ENCODE measurements at places on chromosomes 3 and 15. TPM values are rescaled to one million over a fixed set of nuclear protein-coding genes. Genes with fewer than 3 reads are reported as not detected.

CNTN3 gene
- 3.7 TPM for total RNA-seq

UNC13C gene
- total RNA-seq, result 0.32 TPM

DGKG gene
- total RNA-seq, result 2.3 TPM

EFCC1 gene
- 3.9 TPM for total RNA-seq

CCNB2 gene
- total RNA-seq, result 0.98 TPM

DNA sequence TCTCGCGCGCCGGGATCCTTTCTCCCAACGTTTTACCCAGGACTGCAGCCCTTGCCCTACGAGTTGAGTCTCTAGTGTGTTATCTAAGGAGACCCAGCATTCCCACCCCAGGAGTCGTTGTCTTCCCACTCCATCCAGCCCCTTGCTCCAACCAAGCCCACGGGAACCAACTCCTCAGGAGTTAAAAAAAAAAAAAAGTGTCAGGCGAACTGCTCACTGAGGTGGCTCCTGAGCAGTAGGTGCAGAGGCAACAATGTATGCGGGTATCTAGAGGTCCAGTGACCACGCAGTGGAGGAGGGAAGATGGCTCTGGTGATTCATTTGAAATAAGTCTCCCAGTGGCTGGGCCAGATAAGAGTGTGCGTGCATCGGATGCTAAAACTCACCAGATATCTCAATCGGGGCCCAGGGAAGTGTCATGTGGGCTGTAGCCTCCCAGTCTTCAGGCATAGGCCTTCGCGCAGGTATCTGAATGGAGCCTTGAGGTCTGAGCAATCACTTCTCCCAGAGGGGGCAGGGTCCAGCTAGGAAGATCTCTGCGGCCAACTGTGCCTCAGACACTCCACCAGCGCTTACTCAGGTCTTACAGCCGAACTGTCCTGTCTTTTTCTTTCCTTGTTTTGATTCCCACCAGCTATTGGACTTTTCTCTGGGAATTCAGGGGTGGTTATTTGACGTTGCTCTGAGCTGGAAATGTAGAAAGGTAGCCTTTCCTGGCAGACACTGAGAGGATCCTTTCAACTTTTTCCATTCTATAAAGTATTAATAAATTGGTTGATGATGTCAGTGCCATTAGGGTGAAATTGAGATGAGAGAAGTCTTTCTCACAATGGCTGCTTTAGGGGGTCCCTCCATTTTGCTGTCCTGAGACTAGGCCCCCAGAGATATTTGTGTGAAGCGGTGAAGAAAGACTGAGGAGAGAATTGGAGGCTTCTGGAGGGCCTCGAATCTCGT is 21.0 kb downstream of the ZIC4 start:
- no peak overlapping the region for H3K4me3 ChIP-seq
- DNase-seq, result no peak
- peaks cover 4% of the 10 kb centered on the region for H3K27me3 ChIP-seq
- no peak overlapping the region for H3K27ac ChIP-seq
- no peaks in the 10 kb centered on the region for H3K36me3 ChIP-seq

GRCh38 chr15:48653216-48653615 is 7.7 kb upstream of the FBN1 start:
- no peaks in the 10 kb centered on the region for H3K27me3 ChIP-seq
- no peak for DNase-seq
- H3K4me3 ChIP-seq, result no peak overlapping the region
- no peaks in the 10 kb centered on the region for H3K4me1 ChIP-seq
- no peak overlapping the region for H3K27ac ChIP-seq
- H3K36me3 ChIP-seq, result no peaks in the 10 kb centered on the region

DNA sequence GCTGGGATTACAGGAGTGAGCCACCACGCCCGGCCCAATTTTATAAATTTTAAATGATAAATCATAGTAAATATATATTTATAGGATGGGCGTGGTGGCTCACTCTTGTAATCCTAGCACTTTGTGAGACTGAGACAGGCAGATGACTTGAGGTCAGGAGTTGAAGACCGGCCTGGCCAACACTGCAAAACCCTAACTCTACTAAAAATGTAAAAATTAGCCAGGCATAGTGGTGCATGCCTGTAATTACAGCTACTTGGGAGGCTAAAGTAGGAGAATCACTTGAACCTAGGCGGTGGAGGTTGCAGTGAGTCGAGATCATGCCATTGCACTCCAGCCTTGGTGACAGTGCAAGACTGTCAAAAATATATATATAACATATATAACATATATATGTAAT is 26.4 kb downstream of the MFN1 start:
- H3K27me3 ChIP-seq, result no peaks in the 10 kb centered on the region
- no peak overlapping the region for H3K27ac ChIP-seq
- no peak overlapping the region for H3K4me3 ChIP-seq
- DNase-seq, result no peak
- H3K36me3 ChIP-seq, result peaks cover 4% of the 10 kb centered on the region

DNA sequence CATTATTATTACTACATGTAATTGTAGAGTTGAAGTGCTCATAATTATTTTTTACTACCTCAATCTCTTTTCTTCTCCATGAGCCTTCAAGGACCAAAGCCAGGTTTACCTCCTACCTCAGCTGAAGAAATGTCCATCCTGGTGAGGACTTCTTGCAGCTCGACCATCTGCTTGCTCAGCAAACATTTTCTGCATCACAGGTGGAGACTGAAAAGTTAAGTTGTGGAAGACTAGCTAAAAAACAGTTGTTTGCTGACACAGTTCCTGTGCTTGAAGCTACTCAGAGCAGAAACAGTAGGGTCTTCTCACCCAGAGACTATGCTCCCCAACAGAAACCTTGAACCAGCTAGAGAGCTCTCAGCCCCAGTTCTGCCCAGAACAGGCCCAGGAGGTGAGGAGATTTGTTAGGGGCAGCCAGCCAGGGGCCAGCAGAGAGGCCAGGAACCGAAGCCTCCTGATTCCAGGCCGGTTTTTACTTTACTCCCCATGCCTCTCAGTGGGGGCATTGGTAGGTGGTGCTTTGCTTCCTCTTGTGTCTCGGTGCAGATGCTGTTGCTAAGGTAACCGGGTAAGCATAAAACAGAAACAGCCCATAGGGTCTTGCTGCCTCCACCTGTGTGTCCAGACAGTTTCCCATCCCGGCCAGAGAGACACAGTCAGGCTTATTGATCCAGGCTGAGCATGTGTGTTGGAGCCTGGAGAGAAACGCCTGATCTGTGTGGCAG is 54.9 kb downstream of the CCNL1 start:
- no peak for DNase-seq
- H3K27ac ChIP-seq, result no peak overlapping the region
- H3K36me3 ChIP-seq, result no peaks in the 10 kb centered on the region
- H3K27me3 ChIP-seq, result no peaks in the 10 kb centered on the region
- H3K4me1 ChIP-seq, result no peaks in the 10 kb centered on the region
- no peak overlapping the region for H3K4me3 ChIP-seq

GRCh38 chr3:43640681-43641080 is 18.9 kb upstream of the ANO10 start:
- DNase-seq, result no peak
- no peaks in the 10 kb centered on the region for H3K36me3 ChIP-seq
- H3K4me1 ChIP-seq, result no peaks in the 10 kb centered on the region
- no peak overlapping the region for H3K27ac ChIP-seq

GRCh38 chr3:30720586-30721313 is 114.3 kb downstream of the TGFBR2 start:
- H3K4me3 ChIP-seq, result no peak overlapping the region
- no peak for DNase-seq
- H3K27me3 ChIP-seq, result no peaks in the 10 kb centered on the region
- H3K36me3 ChIP-seq, result no peaks in the 10 kb centered on the region

DNA sequence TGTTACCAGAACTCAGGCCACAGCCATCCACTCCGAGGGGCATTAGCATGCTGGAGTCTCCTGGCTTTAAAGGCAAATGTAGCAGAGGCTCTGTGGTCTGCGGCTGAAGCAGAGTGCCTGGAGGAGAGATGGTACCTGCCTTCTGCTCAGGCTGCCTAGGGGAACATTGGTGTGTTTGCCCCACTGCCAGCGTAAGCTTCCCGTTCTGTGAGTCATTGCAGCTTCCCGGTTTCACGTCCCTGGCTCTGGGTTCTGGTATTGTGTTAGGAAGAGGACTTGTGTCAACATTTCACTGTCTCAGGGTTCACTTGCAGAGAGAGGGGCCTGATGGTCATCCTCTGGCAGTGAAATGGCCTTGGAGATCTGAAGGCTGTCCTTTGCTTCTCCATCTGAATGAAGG is 1.8 kb downstream of the GASK1A start:
- H3K4me3 ChIP-seq, result peak overlapping the region; percentile 67
- DNase-seq, result peak; percentile 58
- no peaks in the 10 kb centered on the region for H3K27me3 ChIP-seq

DNA sequence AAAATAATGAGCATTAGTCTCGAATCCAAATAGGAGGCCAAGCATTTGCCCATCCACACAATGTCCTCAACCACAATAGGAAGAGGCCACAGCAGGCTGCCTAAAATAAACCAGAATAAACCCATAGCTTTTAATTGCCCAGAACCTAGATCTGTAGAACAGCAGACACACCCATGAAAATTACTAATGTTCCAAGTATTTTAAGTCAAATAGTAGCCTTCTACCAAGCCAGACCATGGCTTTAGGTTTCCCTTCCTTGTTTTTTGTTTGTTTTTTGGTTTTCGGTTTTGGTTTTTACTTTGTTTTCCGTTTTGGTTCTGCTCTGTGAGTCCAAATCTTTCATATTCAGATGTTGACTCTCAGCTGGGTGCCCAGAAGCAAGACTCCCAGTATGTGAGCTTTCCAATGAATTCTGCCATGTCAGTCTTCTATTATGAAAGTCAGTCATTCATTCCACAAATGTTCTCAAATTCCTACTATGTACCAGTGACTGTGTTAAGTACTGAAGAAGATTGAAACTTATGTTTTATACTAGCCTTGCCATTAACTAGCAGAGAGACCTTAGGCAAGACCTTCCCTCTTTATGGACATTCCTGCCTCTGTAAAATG is 57.8 kb upstream of the BOC start:
- no peak overlapping the region for H3K4me3 ChIP-seq
- no peaks in the 10 kb centered on the region for H3K27me3 ChIP-seq
- DNase-seq, result no peak
- no peaks in the 10 kb centered on the region for H3K36me3 ChIP-seq
- peaks cover 3% of the 10 kb centered on the region for H3K4me1 ChIP-seq

DNA sequence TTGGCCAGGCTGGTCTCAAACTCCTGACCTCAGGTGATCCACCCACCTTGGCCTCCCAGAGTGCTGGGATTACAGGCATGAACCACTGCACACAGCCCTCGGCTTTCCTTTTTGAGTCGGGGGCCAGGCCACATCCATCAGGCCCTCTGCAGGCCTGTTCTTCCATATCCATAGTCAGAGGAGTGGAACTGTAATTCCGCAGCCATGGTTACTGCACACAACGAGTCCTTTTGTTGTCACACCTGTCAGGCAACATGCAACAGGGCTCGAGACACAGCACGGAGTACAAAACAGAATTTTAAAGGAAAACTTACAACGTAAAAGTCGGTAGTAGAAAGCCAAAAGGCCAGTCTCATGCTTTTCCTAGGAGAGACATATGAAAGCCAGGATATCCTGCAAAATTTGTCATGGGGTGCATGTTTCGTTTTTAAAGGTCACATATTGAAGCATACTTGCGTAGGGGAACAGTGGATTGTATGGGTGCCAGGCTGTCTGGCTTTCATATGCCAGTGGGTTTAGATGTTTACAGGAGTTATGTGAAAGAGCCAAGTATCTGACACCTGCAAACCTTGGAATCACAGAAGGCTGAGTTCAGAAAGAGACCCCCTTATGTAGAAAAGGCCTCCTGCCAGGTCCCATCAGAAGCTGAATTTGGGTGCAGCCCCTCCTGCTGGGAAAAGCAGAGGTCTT is 63.2 kb upstream of the LPP start:
- no peaks in the 10 kb centered on the region for H3K27me3 ChIP-seq
- no peak for DNase-seq
- H3K27ac ChIP-seq, result no peak overlapping the region
- H3K4me3 ChIP-seq, result no peak overlapping the region
- H3K4me1 ChIP-seq, result no peaks in the 10 kb centered on the region
- no peaks in the 10 kb centered on the region for H3K36me3 ChIP-seq

DNA sequence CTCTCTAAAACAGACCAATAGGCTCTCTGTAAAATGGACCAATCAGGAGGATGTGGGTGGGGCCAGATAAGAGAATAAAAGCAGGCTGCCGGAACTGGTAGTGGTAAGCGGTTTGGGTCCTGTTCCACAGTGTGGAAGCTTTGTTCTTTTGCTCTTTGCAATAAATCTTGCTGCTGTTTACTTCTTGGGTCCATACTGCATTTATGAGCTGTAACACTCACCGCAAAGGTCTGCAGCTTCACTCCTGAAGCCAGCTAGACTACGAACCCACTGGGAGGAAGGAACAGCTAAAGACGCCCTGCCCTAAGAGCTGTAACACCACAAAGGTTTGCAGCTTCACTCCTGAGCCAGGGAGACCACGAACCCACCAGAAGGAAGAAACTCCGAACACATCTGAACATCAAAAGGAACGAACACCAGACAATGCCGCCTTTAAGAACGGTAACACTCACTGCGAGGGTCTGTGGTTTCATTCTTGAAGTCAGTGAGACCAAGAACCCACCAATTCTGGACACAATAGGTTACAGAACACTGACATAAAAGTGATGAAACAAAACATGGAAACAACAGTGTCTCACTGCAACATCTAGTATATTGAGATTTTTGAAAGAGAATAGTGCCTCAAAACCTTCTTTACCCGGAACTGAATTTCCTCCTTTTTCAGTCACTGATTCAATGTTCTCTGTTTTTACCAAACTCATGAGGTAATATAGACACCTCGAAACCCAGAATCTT is 28.8 kb upstream of the PLSCR2 start:
- H3K4me3 ChIP-seq, result no peak overlapping the region
- H3K36me3 ChIP-seq, result no peaks in the 10 kb centered on the region
- no peak for DNase-seq
- H3K4me1 ChIP-seq, result no peaks in the 10 kb centered on the region
- no peak overlapping the region for H3K27ac ChIP-seq
- H3K27me3 ChIP-seq, result no peaks in the 10 kb centered on the region

DNA sequence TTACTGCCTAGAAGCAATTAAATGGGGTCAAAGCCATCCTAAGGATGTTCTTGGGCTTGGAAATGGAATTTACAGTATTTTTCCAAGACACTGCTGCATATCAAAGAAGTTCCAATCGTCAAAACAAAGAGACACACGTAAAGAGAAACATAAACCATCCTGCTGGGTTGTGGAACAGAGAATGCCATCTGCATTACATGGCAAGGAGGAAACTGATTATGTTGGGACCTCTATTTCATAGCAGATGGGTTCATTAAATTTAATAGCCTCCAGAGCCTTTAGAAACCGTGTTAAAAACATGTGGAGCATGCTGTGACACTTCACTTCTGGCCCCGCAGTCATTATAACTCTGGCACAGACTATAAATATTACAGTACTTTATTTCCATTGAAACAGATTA is 154.6 kb downstream of the LRTM1 start:
- H3K4me1 ChIP-seq, result no peaks in the 10 kb centered on the region
- no peak overlapping the region for H3K27ac ChIP-seq
- H3K27me3 ChIP-seq, result no peaks in the 10 kb centered on the region
- H3K36me3 ChIP-seq, result no peaks in the 10 kb centered on the region
- no peak overlapping the region for H3K4me3 ChIP-seq
